Activated T-cell treated with anti-CD3 and anti-CD28 coated beads, Interleukin-2, amount 50 U/mL, for 4 hours (primary cell): ENCODE measurements at places on chromosomes 5 and 9.

- no peak for DNase-seq
Observed at GRCh38 chr9:99181621-99182020, 40.1 kb downstream of the ALG2 start.

- DNase-seq, result no peak
Observed at GRCh38 chr9:38214432-38214831, 145.4 kb upstream of the SHB start.

DNA sequence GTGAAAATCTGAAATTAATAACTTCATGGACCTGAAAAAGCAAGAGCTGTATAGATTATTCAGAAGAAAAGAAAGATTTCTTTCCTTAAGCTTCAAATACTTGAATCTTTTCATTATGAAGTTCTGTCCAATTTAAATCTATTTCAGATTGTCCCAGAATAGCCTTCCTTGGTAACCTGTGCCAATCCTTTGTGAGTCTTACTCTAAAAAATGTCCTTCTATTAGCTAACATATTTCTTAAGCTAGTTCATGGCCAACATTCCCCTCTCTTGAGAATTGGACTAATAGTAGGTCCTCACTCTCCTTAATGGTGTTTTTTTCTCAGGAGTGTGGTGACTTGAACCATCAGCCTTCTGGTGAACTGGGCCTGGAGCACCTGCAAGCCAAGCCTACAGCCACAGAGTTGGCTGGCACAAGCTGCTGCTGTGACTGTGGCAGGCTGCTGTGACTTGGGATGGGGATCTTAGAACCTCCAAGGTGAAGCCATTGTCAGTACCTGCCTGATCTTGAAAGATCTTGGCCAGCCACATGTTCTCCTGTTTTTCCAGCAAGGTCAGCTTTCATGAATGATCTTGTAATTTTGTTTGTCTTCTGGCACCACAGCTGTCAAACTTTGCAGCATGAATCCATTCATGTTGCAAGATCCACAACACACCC is 262.6 kb upstream of the MAP3K1 start:
- no peak for DNase-seq

- DNase-seq, result no peak
Observed at GRCh38 chr5:61370506-61370905, 38.4 kb downstream of the ZSWIM6 start.

DNA sequence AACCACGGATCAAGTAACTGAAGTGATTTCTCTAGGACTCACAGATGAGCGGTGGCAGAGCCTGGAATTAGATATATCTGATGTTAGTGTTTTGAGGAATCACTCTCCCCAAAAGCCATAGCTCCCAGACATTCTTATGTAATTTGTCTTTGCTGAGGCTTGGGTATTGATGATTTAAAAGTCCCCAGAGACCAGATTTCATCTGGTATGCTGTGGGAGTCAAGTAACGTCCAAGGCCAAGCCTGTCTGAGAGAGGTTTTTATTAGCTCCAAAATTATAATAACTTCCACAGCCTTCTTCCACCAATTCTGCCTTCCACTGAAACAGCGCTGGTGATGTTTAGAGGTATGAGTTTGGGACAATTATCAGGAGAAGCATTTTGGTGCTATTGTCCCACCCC is 21.3 kb upstream of the KCNIP1 start:
- no peak for DNase-seq

GRCh38 chr9:37800631-37801286 is at the start of gene DCAF10:
Gene DCAF10, plus strand, starts transcription at chr9:37800797. Its CDS starts 70 bp downstream, at chr9:37800867.
- DNase-seq, result peak; percentile 86

DNA sequence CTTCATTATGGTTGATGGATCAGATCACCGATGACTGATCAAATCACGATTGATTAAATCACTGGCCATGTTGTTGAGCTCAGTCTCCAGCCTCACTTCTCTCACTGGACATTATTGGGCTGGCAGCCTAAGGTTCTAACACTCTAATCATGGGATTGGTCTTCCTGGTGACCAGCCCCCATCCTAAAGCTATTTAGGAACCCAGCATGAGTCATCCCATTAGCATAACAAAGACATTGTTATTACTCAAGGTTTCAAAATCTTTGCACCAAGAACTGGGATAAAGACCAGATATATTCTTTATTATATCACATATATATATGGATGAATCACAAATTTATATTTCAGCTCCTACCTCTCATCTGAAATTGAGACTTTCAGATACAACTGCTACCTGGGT is 272.1 kb upstream of the IL12B start:
- DNase-seq, result no peak

DNA sequence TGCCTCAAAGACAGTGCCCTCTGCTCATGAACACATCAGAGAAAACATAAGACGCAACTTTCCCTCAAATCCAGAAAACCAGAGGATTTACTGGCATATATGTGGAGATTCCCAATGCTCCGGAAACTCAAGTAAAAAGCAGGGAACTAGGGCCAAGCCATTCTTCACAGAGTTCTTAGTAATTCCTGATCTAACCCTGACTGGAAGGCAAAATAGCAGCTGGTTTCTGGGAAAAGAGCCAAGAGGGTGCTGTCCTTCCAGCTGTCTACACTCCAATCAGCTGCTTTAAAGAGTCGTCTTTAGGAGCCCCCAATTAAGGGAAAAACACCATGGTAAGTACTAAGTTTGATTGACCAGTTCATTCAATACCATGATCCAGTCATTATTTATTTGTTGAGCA is 49.6 kb downstream of the GNA14 start:
- no peak for DNase-seq

- DNase-seq, result no peak
Observed at GRCh38 chr5:93611976-93612854, 29.2 kb downstream of the NR2F1 start.

DNA sequence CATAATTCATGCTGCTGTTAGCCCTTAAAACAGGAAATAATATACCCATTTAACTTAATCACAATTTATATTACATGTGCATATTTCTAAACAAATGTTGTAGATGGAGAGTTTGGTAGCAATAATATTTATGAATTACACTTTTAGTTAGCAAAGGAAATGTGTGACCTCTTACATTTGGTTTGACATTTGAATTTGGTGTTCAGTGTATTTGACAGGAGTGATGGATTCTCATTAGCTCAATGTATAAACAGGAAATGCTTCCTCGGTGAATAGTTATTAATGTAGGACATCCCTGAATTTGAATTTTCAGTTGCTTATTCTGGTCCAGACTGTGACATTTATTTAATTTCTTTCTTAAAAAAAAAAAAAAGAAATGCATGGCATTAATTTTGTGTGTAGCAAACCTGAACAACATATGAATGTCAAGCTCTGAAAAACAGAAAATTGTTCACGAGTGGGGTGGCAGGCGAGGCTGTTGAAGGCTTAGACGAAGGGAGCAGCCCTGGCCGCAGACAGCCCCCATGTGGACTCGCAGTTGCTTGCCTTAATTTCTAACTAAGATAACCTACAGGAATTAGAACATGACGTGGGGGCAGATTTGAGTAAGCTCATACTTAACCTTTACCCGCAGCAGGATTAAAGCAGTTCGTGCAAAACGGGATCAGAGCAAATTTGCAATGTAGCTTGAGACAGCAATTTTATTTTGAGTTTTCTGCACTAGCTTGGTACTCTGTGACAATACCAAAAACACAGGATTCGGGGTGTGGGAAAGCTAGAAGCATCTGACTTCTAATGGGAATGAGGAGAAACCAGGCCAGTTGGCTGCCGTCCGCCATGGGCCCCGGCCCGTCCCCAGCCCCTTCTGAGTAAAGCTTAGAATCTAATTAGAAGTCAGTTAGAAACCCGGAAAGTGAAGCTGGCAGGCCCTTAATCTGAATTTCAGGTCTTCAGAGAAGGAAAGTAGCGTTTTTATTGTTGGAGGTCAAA is 134.3 kb downstream of the MACROH2A1 start:
- DNase-seq, result no peak

GRCh38 chr9:136697821-136698526 is 10.7 kb upstream of the AGPAT2 start:
- no peak for DNase-seq

GRCh38 chr5:153542536-153542935 is 52.1 kb downstream of the GRIA1 start:
- no peak for DNase-seq

GRCh38 chr5:128192368-128192767 is 108.8 kb downstream of the SLC12A2 start:
- DNase-seq, result no peak

DNA sequence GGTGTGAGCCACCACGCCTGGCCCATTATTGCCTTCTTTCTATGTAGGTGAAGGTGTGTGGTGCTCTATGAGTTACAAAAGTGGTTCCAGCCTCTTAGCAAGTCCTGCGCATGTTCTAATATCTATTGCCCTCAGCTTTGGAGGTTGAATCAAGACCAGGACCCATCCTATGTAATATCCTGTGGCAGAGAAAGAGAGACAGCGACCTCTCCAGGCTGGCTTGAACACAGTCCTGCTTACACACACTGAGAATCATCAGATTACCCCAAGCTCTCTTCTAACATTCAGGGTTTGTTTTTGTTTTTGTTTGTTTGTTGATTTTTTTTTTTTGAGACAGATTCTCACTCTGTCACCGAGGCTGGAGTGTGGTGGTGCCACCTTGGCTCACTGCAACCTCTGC is 94.7 kb upstream of the OSMR start:
- no peak for DNase-seq

DNA sequence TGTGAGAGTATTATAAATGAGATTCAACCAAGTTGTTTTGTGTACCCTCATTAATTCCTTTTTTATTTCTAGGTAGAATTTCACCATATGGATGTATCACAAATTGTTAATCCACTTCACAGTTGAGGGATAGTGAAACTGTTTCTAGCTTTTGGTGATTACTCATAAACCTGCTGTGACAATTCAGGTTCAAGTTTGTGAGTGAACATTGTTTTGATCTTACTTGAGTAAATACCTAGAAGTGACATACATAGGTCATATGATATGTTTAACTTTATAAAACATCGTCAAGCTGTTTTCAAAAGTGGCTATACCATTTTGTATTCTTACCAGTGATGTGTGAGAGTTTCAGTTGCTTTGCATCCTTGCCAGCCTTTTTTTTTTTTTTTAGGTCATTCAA is 112.9 kb downstream of the CAMK4 start:
- DNase-seq, result no peak

- no peak for DNase-seq
Observed at GRCh38 chr9:83656032-83656680, 33.2 kb downstream of the IDNK start.

DNA sequence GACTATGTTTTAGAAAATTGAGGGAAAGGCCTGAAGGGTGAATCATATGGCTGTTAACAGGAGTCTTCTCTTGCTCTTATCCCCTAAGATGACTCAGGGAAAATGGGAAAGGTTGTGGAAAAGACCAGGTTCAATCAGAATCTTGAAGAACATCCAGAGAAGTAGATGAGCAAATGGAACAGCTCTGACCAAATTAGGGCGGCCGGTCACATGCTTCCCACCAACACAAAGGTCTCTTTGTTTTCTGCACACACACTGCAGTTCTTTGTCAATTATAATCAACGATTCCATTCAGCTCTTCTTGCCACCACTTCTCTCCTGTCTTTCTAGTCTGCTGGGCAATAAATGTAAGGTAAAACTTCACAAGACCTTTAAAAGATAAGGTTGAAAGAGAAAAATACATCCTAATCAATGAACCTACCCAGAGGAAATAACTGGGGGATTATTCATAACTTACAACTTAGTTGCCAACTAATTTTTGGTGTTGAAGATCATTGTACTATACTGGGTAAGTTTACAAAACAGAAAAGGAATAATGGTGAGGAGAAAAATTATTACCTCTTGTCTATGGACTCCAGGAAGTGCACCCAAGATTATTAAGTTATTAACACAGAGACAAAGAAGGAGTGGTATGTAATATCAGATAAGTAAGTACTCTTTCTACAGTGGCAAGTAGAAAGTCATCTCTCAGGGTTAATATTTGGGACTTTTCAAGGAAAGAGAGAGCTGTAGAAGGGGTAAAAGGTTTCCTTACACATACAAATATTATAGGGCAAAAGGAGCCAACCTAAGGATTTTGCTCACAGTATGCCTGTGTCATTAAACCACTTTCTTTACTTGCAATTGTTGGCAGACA is 441.9 kb upstream of the PIK3R1 start:
- DNase-seq, result no peak
